ENCODE measurements at places on chromosomes 5 and 9.

DNA sequence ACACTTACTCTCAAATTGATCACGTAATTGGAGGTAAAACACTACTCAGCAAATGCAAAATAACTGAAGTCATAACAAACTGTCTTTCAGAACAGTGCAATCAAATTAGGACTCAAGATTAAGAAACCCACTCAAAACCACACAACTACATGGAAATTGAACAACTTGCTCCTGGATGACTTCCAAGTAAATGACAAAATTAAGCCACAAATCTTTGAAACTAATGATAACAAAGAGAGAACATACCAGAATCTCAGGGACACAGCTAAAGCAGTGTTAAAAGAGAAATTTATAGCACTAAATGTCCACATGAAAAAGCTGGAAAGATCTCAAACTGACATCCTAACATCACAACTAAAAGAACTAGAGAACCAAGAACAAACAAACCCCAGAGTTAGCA, 540.5 kb upstream of the CDH18 start:
- DNase-seq = no peak

- no peak for DNase-seq
Measured at GRCh38 chr9:15240927-15241326, 66.1 kb downstream of the TTC39B start.

DNA sequence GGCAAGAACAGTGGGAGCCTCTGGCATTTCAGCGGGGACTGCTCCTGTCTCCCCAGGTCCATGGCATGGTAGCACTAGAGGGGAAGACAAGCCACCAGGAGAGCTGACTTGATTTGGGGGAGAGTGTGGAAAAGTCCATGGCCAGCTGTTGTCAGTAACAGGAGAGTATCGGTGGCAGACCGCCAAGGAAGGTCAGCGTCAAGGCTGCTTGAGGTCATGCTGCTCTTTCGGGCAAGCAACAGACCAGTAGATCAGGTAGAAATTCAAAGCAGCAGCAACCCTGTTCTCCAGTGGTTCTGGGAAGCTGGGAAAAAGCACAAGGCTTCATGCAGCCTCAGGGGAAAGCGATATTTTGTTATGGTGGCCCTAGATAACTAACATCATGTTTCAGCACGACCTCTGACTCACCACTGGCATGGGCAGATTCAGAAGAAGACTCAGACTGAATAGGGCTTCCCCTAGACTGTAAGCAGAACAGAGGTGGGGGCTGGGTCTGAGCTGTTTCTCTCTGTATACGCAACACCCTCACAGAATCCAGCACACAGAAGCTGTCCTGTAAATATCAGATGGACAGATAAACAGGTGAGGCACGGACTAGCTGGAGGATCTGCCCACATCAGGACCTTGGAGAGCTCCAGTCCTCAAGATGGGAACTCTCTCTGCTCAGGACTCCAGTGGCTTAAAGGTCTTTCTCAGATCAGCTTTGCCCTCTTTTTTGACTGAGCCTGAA, 35.2 kb upstream of the PLEKHG4B start:
- no peak for DNase-seq

- no peak for DNase-seq
Measured at GRCh38 chr5:14270209-14270702, 127.1 kb downstream of the TRIO start.

DNA sequence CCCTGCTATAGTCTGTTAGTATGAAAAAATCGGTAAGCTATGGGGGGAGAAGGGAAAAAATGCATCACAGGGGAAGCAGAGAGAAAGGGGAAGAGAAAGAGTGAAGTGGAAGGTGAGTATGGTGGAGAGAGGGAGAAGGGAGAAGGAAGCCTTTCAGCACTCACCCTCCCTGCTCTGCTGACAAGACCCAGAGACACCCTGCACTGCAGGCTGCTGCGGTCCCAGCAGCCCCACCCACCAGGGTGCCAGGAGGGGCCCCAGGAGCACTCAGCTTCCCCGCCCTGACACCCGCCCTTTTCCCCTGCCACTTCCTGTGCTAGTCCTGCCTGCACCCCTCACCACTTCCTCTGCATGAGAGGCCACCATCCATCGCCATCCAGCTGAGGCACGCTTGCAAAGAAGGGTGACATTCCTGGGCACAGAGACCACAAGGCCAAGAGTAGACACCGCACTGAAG, 12.7 kb downstream of the STK10 start:
- peak; percentile 78 for DNase-seq

DNA sequence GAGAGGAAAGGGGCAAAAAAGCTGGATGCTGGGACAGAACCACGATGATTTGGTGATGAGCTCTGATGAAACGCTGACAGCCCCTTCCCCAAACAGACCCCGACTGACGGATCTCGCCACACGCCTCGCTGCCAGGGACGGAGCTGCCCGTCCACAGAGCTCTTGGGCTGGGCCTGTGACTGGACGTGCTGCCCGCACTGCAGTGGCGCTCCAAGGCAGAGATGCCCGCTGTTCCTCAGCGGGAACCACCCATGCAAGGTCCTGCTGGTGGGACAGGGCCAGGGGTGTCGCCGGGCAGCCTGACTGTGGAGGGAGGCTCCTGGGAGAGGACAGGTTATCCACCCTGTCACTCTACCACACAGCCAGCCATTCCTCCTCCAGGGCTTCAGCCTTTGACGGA, 66.0 kb upstream of the SARDH start:
- no peak for DNase-seq

GRCh38 chr5:169650701-169651331, 13.7 kb downstream of the DOCK2 start:
- no peak for DNase-seq

Data from stimulated activated CD4-positive, alpha-beta T cell treated with anti-CD3 and anti-CD28 coated beads, Interleukin-4, amount 100 ng/mL, for 4 hours (primary cell).